Fibroblast of lung (primary cell): ENCODE measurements at places on chromosomes 12 and 14. TPM values are rescaled to one million over a fixed set of nuclear protein-coding genes. Genes with fewer than 3 reads are reported as not detected.

- peak; percentile 8 for DNase-seq
Observed at GRCh38 chr12:32756476-32757066, 874 bp upstream of the YARS2 start.

DNA sequence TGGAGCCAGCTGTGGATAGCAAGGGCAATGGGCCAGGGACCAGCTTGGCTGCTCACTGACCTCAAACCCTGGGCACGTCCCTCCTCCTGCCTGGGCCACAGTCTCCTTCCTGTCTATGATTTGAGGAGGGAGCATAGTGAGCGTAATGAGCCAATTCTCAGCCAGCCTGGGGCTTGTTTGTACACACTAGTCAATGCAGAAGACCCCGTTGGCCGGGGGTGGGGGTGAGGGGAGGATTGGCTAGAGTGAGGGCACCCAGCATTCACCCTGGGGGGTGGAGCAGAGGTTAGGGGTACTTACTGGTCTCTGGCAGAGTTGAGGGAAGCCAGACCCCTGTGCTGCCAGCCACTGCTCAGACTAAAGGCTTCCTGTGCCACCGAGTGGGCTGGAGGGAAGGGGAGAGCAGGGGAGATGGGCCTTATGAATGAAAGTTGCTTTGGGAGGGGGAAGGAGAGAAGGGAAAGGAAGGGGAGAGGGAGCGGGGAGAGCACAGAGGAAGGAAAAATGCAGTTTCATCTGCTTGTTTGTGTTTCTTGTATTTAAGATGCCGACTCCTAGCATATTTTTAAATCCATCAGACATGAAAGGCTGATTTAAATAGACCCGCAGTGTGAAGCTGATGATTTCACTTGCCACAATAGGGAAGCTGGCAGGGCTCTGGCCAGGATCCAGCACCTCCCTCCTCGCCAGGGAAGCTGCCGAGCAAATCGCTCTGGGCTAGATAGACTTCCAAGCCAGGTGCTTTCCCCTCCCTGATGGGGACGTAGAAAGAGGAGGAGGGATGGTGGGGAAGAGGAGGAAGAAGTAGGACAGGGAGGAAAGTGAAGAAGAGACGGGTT is 114.0 kb downstream of the PRMT8 start:
- DNase-seq: peak; percentile 1

Gene MGP
- total RNA-seq: 2.0 and 38.0 TPM in 2 replicates

Gene PLEKHG7
- not detected in 2 replicates for total RNA-seq
